Progenitor cell of endocrine pancreas (in vitro differentiated cells): ENCODE measurements at places on chromosomes 3 and 15. TPM values are rescaled to one million over a fixed set of nuclear protein-coding genes. Genes with fewer than 3 reads are reported as not detected.

GRCh38 chr3:170144437-170144843 is 37.1 kb downstream of the PHC3 start:
- H3K4me3 ChIP-seq = no peak overlapping the region
- DNase-seq = no peak
- H3K27ac ChIP-seq = peak overlapping the region; percentile 41
- H3K36me3 ChIP-seq = peaks cover 12% of the 10 kb centered on the region
- H3K4me1 ChIP-seq = no peaks in the 10 kb centered on the region

GRCh38 chr3:13072600-13073325 is 466 bp downstream of the IQSEC1 start:
- H3K27ac ChIP-seq = no peak overlapping the region
- DNase-seq = no peak
- H3K36me3 ChIP-seq = no peaks in the 10 kb centered on the region
- H3K4me3 ChIP-seq = no peak overlapping the region
- H3K4me1 ChIP-seq = peaks cover 1% of the 10 kb centered on the region

The PRSS50 gene
- total RNA-seq = 1.9 TPM in 2 replicates

DNA sequence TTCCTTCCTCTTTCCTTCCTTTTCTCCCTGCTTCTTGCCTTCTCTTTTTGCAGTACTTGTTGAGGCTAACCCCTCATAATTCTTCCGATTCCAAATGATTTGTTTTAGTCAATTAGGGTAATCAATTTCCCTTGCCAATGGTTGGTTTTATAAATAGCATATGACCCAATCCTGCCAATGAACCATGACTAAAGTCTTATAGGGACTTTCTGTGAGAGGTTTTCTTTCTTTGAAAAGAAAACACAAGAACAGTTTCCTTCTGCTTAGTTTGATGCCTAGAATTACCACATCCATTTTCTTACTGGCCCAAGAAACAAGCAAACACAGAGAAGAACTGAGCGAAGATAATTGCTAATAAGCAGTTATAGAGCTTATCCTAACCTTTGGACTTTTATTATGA is 292.5 kb upstream of the SATB1 start:
- no peak for DNase-seq
- no peak overlapping the region for H3K27ac ChIP-seq
- H3K4me3 ChIP-seq = no peak overlapping the region
- no peaks in the 10 kb centered on the region for H3K4me1 ChIP-seq
- no peaks in the 10 kb centered on the region for H3K36me3 ChIP-seq

- H3K36me3 ChIP-seq = peaks cover 20% of the 10 kb centered on the region
- H3K4me3 ChIP-seq = no peak overlapping the region
- H3K4me1 ChIP-seq = peaks cover 14% of the 10 kb centered on the region
These were observed 20.3 kb upstream of the PTPN9 start for GRCh38 chr15:75599401-75599800.

The PRTG gene
- total RNA-seq = 87.4 and 97.9 TPM in 2 replicates

The C3orf22 gene
- 0.26 and 0.44 TPM in 2 replicates for total RNA-seq

DNA sequence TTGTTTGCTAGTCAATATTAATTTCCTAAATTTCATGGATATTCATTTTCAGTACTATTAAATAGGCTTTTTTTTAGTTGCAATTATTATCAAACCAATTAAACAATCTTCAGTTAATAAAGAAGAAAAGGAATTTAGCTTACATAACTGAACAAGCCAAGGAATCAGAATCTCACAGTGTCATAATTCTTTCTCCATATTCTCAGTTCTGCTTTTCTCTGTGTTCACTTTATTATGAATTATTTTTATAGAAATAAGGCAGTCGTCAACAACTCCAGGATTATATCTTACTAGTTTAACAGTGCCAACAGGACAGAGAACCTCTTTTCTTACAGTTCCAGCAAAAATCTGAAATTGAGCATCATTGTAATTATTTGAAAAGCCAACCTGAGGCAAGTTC is 221.7 kb downstream of the CGGBP1 start:
- H3K4me1 ChIP-seq = peaks cover 4% of the 10 kb centered on the region
- no peaks in the 10 kb centered on the region for H3K36me3 ChIP-seq
- DNase-seq = no peak
- no peak overlapping the region for H3K4me3 ChIP-seq

The SPTBN5 gene
- total RNA-seq = 6.6 and 7.9 TPM in 2 replicates

The CHAC1 gene
- 14.4 and 18.1 TPM in 2 replicates for total RNA-seq

DNA sequence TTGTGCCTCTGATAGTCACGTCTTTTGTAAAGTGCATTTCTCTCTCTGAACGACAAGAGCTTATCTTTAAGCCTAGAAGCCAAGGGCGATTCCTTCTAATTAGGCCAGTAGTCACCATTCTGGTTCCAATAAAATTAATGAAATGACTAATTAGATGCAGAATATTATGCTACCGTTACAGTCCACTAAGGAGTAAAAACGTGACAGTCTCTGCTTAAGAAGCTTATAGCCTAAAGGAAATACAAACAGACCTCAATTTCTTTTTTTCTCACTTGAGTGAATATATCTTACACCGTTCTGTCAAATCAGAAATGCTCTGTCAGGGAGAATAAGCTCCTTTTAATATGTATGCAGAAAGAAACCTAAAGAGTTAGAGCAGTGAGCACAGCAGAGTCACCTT is 236.1 kb downstream of the CD47 start:
- H3K4me3 ChIP-seq = no peak overlapping the region
- no peak overlapping the region for H3K27ac ChIP-seq
- H3K36me3 ChIP-seq = no peaks in the 10 kb centered on the region
- no peak for DNase-seq
- no peaks in the 10 kb centered on the region for H3K4me1 ChIP-seq

DNA sequence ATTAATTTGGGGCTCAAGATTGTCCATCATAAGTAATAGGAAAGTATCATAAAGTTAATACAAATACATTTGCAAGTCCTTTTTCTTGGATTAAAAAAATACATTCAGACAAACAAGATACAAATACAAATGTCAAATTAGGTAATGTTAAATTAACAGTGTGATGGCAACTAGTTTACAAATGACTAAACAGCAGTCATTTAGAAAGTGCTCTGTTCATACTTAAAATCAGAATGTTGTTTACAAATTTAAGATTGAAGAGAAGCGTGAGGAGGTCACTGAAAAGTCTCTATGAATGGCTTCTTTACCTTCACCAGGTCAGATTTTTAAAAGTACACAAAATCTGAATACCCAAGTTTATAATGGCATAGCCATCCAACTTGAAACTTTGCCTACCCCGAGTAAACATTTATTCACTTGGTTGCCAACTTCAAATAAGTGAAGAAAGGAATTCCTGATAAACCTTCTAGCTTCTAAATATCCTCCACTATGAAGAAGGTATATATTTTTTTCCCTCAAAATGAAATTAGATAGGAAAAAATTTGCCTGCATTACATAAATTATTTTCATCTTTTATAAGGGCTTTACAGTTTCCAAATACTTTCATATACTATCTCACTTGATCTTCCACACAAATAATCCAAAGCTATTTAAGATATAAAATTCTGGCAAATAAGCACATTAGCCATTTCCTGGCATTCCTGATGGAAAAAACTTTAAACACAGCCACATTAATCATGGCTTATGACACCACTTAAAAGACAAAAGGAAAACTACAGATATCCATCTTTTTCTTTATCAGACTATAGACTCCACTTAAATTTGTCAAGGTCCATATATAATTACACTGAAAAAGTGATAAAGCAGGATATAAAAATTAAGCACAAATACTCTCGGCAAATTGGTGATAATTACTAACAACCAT is 11.5 kb upstream of the NEK10 start:
- DNase-seq = no peak
- no peak overlapping the region for H3K27ac ChIP-seq
- no peaks in the 10 kb centered on the region for H3K27me3 ChIP-seq
- H3K36me3 ChIP-seq = peaks cover 16% of the 10 kb centered on the region
- no peaks in the 10 kb centered on the region for H3K4me1 ChIP-seq
- H3K4me3 ChIP-seq = no peak overlapping the region

The FETUB gene
- not detected in 2 replicates for total RNA-seq

DNA sequence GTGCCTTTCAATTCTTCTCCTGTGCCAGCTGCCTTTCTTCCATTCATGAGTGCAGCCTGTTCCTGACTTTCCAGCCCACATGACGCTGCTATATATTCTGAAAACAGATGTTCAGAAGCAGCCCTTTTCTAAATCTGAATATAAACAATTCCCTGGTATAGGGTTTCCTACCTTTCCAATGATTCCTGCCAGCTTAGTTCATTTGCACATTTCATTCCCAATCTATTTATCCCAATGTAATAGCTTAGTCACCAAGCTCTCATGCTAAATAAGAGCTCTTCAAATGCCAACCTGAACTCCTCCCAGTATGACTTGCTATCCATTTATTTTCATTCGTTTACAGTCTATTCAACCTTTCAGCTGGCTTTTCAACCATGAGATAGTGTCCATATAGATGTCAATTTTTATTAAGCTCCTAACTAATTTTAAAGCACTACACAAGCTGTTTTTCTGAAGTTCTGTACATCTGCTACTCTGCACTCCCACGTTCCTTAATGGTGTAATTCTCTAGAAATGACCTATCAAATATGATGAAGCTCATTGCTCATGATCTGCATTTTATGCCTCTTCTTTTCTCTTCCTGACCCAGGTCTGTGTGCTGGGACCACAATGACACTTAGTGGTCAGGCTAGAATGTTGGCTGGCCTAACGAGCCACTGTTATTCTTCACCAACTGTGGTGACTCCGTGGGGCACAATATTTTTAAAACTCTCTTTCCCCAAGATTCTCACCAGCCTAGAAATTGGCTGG is 605.0 kb upstream of the TBL1XR1 start:
- DNase-seq = no peak
- H3K27me3 ChIP-seq = no peaks in the 10 kb centered on the region
- H3K4me1 ChIP-seq = peaks cover 10% of the 10 kb centered on the region
- no peaks in the 10 kb centered on the region for H3K36me3 ChIP-seq
- no peak overlapping the region for H3K27ac ChIP-seq
- no peak overlapping the region for H3K4me3 ChIP-seq

The CSK gene
- total RNA-seq = 70.9 and 72.4 TPM in 2 replicates

The SLC30A4 gene
- total RNA-seq = 6.7 and 7.7 TPM in 2 replicates

DNA sequence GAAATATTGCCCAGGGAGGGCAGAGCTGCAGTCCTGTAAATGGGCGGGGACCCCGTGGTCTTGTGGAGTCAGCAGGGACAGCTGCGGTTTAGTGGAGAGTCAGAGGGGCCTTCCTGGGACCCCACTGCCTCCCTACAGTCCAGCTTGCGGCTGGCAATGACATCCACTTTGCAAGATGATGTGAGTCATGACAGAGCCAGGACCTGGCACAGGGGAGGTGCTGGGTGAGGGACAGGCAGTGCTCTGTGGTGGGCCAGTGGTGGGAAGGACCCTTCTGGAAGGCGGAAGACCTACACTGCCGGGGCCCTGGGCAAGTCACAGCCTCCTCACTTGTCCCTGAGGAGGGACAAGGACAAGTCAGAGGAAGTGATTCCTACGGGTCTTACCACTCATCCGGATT is 17.8 kb downstream of the APBA2 start:
- no peak for DNase-seq
- no peaks in the 10 kb centered on the region for H3K4me1 ChIP-seq
- H3K27me3 ChIP-seq = no peaks in the 10 kb centered on the region
- H3K4me3 ChIP-seq = no peak overlapping the region
- H3K36me3 ChIP-seq = peaks cover 4% of the 10 kb centered on the region

- no peak overlapping the region for H3K27ac ChIP-seq
- no peak for DNase-seq
- no peaks in the 10 kb centered on the region for H3K4me1 ChIP-seq
- no peaks in the 10 kb centered on the region for H3K27me3 ChIP-seq
- no peaks in the 10 kb centered on the region for H3K36me3 ChIP-seq
These were observed 124.6 kb downstream of the TMEM108 start for GRCh38 chr3:133162670-133163305.

- DNase-seq = no peak
- H3K36me3 ChIP-seq = no peaks in the 10 kb centered on the region
These were observed 843 bp downstream of the CHRNA5 start for GRCh38 chr15:78565951-78566774.

GRCh38 chr3:23809294-23809693 is 3.5 kb downstream of the UBE2E1 start:
- peak overlapping the region; percentile 76 for H3K27ac ChIP-seq
- H3K36me3 ChIP-seq = peaks cover 4% of the 10 kb centered on the region
- H3K4me1 ChIP-seq = peaks cover 51% of the 10 kb centered on the region
- H3K4me3 ChIP-seq = peak overlapping the region; percentile 84

The SI gene
- 2.0 and 2.7 TPM in 2 replicates for total RNA-seq

The CCR3 gene
- not detected in 2 replicates for total RNA-seq

The FAM81A gene
- 0.34 and 0.58 TPM in 2 replicates for total RNA-seq

GRCh38 chr3:11853450-11853849 is 6.8 kb upstream of the TAMM41 start:
- no peaks in the 10 kb centered on the region for H3K36me3 ChIP-seq
- peaks cover 28% of the 10 kb centered on the region for H3K27me3 ChIP-seq
- H3K27ac ChIP-seq = peak overlapping the region; percentile 84
- H3K4me1 ChIP-seq = peaks cover 6% of the 10 kb centered on the region
- DNase-seq = no peak

The ARHGEF26 gene
- total RNA-seq = 10.0 and 10.8 TPM in 2 replicates

The OSBPL10 gene
- 23.9 and 25.2 TPM in 2 replicates for total RNA-seq

GRCh38 chr3:128242818-128243601 is 89.7 kb downstream of the EEFSEC start:
- H3K36me3 ChIP-seq = no peaks in the 10 kb centered on the region
- peaks cover 7% of the 10 kb centered on the region for H3K4me1 ChIP-seq
- no peak overlapping the region for H3K4me3 ChIP-seq
- DNase-seq = no peak
- no peak overlapping the region for H3K27ac ChIP-seq
- no peaks in the 10 kb centered on the region for H3K27me3 ChIP-seq

GRCh38 chr3:50304601-50305000 is 1.2 kb upstream of the HYAL1 start:
- peaks cover 14% of the 10 kb centered on the region for H3K4me1 ChIP-seq
- H3K36me3 ChIP-seq = peaks cover 11% of the 10 kb centered on the region
- no peak for DNase-seq
- H3K27me3 ChIP-seq = no peaks in the 10 kb centered on the region

- no peaks in the 10 kb centered on the region for H3K36me3 ChIP-seq
- peaks cover 7% of the 10 kb centered on the region for H3K27me3 ChIP-seq
- no peak overlapping the region for H3K4me3 ChIP-seq
- DNase-seq = no peak
These were observed 3.9 kb upstream of the PARP14 start for GRCh38 chr3:122676759-122677158.

- no peak for DNase-seq
- H3K4me1 ChIP-seq = no peaks in the 10 kb centered on the region
- no peak overlapping the region for H3K27ac ChIP-seq
- peaks cover 22% of the 10 kb centered on the region for H3K27me3 ChIP-seq
- no peaks in the 10 kb centered on the region for H3K36me3 ChIP-seq
These were observed 26.9 kb upstream of the SEC62 start for GRCh38 chr3:169939751-169940150.

GRCh38 chr15:101148166-101148880 is 103.5 kb downstream of the CHSY1 start:
- H3K36me3 ChIP-seq = no peaks in the 10 kb centered on the region
- H3K4me1 ChIP-seq = peaks cover 4% of the 10 kb centered on the region
- peaks cover 12% of the 10 kb centered on the region for H3K27me3 ChIP-seq

- no peak overlapping the region for H3K4me3 ChIP-seq
- no peaks in the 10 kb centered on the region for H3K36me3 ChIP-seq
- no peaks in the 10 kb centered on the region for H3K4me1 ChIP-seq
- no peaks in the 10 kb centered on the region for H3K27me3 ChIP-seq
- H3K27ac ChIP-seq = no peak overlapping the region
These were observed 115.0 kb downstream of the RAP2B start for GRCh38 chr3:153277029-153277428.

The OR5H14 gene
- not detected in 2 replicates for total RNA-seq

The CPB1 gene
- total RNA-seq = not detected in 2 replicates
